ENCODE measurements at places on chromosomes 1 and 21.
A peak's percentile ranks its signal among the peaks of the same experiment; 100 is the strongest.

- DNase-seq: no peak
Measured at GRCh38 chr1:115168026-115168425, 78.7 kb upstream of the TSPAN2 start.

- no peak for DNase-seq
Measured at GRCh38 chr1:206909161-206909882, 12.1 kb downstream of the IL24 start.

GRCh38 chr1:171834821-171835220 lies 6.5 kb upstream of the DNM3 start:
- DNase-seq: no peak

- peak; percentile 88 for DNase-seq
Measured at GRCh38 chr1:62295921-62296491, 23.2 kb downstream of the KANK4 start.

DNA sequence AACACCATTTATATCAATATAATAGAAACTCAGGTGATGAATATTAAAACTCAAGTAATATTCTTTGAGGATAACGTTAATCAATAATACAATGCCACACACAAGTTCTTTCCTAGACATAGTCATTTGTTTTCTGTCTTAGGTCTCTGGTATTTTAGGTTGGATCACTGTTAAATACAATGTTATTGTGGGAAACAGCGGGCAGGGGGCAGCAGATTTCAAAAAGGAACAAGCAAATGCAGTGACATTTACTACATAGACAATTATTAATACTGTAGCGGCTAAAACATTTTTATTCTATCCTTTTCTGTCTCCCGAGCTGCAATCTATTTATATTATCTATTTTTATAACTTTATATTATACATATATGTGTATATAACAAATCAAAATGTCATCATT lies 186.4 kb upstream of the ZNHIT6 start:
- peak; percentile 56 for DNase-seq

DNA sequence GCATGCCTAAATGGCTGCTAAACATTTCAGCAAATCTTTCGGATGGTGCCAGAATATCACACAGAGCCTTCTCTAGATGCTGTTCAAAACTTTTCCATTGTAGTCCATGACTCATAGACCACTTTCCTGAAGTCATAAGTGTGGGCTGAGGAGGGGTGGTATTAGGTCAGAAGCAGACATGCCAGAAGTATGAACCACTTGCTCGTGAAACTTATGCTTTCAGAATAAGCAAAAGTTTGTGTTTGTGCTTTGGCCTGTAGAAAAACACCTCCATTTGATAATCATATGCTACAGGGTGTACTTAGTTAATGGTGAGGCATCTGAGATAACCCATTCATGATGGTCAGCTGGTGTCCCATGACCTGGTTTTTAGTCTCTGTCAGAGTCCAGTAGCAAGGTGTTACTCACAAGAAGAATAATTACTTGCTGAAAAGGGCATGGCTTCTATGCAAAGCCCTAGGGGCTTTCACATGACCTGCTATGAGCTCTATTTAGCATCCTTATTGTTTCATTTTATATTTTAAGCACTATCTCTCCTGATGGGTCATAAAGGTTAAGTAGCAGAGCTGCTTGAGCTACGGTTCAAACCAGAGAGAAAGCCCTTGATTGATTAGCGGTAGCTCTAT lies 183.1 kb upstream of the IVNS1ABP start:
- peak; percentile 94 for DNase-seq

DNA sequence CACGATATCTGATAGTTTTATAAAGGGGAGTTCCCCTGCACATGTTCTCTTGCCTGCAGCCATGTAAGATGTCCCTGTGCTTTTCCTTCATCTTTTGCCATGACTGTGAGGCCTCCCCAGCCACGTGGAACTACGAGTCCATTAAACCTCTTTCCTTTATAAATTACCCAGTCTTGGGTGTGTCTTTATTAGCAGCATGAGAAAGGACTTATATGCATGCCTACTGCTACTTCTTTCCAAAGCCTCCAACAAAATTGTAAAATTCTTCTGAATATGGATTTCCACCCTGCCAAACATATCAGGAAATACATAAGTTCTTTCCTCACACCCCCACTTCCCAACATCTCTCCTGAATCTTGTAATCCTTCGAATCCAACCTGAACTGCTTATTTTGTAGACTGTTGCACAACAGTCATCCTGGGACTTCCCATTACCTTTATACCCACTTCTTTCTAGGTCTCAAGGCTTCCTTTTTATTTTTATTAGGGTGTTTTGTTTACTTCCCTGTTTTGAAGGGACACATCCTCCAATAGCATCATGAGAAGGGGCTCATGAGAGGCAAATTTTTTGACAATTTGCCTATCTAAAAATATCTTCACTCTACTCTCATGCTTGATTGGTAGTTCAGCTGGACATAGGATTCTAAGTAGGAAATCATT lies 67.5 kb upstream of the MUTYH start:
- DNase-seq: no peak

DNA sequence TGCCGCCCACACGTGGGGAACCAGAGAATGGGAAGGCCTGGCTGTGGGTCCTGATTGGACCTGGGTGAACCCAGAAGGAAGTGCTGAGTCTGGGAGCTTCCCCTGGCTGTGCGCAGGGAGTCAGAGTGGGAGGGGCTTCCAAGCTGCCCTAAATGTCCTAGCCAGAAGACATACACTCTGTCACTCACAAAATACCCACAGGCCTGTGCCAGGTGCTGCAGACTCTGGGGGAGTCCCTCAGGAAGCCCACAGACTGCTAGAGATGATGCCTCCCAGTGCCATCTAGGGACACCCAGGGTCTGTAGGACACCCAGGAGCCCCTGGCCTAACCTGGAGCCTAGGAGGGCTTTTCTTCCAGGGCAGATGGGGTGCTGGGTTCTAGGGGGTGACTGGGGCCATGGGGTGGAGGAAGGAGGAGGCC lies 33.7 kb upstream of the LRP8 start:
- DNase-seq: no peak

DNA sequence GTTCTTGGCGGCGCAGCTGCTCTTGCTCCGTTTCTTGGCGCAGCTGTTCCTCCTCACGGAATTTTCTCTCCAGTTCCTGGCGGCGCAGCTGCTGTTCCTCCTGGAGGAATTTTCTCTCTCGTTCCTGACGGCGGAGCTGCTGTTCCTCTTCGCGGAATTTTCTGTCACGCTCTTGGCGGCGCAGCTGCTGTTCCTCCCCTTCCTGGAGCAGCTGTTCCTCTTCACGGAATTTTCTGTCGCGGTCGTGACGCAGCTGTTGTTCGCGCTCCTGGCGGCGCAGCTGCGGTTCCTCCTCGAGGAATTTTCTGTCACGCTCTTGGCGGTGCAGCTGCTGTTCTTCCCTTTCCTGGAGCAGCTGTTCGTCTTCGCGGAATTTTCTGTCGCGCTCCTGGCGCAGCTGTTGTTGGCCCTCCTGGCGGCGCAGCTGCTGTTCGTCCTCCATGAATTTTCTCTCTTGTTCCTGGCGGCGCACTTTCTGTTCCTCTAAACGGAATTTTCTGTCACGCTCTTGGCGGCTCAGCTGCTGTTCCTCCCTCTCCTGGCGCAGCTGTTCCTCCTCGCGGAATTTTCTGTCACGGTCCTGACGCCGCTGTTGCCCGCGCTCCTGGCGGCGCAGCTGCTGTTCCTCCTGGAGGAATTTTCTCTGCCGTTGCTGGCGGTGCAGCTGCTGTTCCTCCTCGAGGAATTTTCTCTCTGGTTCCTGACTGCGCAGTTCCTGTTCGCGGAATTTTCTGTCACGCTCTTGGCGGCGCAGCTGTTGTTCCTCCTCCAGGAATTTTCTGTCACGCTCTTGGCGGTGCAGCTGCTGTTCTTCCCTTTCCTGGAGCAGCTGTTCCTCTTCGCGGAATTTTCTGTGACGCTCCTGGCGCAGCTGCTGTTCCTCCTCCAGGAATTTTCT lies 7.0 kb downstream of the TCHH start:
- DNase-seq: peak; percentile 54

DNA sequence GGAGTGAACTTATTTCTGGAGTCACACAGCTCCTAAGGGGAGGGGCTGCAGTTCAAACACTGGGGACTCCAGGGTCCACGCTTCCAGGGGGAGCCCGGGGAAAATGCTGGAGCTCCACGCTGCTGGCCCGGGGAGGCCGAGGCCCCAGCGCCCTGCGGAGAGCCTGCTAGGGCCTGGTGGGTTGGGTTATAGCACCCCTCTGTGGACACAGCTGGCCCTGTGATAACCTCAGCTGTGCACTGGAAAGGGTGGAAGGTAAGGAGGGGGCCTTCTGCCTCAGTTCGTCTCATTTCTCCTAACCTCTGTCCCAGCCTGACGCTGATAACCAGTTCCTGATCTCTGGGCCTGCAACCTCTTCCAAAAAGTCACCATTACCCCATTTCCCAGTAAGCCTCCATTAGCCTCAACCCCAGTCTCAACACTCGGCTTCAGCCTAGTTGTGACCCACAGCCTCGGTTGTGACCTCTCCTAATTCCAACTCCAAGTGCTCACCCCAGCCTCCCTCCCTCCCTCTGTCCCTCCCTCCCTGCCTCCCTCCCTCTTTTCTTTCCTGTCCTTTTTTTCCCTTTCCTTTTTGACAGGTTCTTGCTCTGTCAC lies 7.1 kb downstream of the NBL1 start:
- peak; percentile 50 for DNase-seq

GRCh38 chr1:199522338-199522737 lies 505.2 kb upstream of the NR5A2 start:
- peak; percentile 17 for DNase-seq

DNA sequence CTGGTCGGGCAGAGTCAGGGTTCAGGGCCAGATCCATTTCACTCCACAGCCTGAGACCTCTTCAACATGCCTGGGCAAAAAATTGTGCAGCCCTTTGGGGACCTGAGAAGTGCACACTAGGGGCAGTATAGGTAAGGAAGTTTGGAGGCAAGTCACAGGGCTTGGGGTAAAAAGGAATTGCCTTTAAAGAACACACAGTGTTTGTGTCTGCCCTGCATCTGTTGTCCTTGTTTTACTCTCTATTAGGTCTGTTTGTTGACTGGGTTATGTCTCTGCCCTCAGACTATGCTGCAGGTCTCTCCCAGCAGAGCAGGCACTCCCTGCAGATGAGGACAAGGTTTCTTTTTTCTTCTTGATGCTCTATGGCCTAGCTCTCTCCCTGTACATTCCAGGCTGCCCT lies 22.0 kb downstream of the LDLRAD2 start:
- no peak for DNase-seq

DNA sequence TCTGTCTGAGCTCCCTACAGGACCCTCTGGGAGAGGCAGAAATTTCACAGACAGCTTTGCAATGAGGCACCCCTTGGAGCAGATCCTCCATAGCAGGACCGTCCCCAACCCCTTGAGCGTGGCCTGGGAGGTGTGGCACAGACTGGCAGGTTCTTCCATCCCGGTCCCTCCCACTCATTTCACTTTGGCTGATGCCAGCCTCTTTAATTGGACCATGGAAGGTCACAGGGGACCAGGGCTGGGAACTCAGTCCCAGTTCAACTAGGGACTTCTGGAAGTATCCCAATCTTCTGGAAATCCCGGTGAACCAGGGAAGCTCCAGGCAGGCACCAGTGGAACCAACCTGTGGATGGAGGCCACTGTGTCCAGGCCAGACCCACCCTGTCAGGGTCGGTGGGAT lies 83.7 kb downstream of the SPSB1 start:
- no peak for DNase-seq

DNA sequence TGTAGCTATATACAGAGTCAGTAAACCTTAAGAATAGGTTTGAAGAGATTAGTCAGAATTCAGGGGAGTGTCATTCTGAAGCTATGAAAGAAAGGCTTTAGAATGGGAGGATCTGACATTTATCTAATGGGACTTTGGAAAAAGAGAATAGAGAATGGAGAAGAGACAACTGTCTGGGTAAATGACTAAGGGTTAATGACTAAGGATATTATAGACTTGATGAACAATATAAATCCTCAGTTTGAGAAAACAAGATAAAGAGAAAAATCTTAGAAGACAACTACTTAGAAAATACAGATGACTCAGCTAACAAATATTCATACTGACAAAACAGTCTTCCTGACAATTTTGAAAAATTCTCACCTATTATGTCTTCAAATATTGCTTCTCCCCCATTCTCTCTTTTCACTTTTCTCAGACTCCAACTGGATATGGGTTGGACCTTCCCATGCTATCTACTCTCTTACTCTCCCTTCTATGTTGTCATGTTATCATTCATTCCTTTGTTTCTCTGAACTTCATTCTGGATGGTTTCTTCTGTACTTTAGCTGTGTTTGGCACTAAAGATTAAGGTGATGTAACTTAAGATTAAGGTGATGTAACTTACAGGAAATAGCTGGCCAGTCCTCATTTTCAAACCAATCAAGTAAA lies 20.4 kb downstream of the SLC16A1 start:
- peak; percentile 85 for DNase-seq

GRCh38 chr1:90502194-90502593 lies 214.9 kb downstream of the BARHL2 start:
- no peak for DNase-seq

GRCh38 chr1:113809670-113810602 lies 2.3 kb downstream of the RSBN1 start:
- peak; percentile 23 for DNase-seq

DNA sequence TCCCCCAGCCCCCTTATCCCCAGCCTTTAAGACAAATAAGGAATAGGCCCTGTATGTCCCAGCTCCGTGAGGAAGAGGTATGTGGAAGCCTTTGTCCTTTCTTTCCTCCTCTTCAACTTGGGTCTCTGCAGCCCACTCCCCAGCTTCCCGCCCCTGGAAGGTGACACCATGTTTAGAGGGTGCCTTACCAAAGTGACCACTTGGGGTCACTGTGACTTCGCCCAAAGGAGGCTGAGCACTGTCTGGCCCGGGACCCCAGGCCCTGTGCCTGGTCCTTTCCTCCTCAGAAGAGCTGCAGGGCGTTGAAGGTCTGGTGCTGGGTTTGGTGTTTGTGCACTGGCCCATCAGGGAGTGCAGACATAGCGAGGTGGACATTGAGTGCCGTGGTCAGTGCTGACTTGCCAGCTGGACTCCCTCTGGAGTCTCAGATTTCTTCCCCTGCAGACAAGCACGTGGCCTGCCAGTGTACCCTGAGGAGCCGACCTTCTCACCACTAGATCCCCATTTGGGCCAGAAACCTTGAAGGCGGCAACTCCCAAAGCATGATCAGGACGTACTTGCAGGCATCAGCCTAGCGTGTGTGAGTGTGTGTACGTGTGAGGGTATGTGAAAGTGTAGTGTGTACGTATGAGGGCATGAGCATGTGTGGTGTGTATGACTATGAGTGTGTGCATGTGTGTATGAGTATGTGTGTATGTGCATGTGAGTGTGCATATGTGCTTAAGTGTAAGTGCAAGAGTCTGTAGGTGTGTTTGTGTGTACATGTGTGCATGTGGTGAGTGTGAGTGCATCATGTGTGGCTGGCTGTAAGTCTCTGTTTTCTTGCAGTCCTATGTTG lies 181.4 kb upstream of the KIAA0040 start:
- DNase-seq: no peak

DNA sequence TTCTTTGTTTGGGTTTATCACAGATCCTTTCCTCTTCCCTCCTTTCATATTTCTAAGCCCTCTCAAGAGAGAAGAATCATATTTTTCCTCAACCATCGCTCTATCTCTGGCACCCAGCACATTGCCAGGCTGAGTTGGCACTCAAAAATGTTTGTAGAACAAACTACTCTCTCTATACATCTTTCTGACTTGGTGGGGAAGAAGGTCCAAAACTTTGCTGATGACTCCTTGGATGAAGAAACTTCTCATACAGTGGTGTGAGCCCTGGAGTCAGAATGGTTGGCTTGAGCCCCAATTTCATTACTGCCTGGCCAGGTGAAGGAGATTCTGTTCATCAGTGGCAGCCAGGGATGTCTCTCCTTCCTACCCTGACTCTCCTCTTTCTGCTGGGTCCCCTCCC lies 11.9 kb downstream of the ALX3 start:
- no peak for DNase-seq

GRCh38 chr1:6544831-6545230 lies 9.5 kb downstream of the NOL9 start:
- peak; percentile 72 for DNase-seq

GRCh38 chr1:61253059-61253735 lies 170.8 kb downstream of the NFIA start:
- peak; percentile 56 for DNase-seq

- DNase-seq: peak; percentile 86
Measured at GRCh38 chr1:226763905-226764264, 24.8 kb upstream of the ITPKB start.

Measured in fibroblast of upper back skin (primary cell).